ENCODE measurements at places on chromosomes 1 and 21.
A peak's percentile ranks its signal among the peaks of the same experiment; 100 is the strongest.

DNA sequence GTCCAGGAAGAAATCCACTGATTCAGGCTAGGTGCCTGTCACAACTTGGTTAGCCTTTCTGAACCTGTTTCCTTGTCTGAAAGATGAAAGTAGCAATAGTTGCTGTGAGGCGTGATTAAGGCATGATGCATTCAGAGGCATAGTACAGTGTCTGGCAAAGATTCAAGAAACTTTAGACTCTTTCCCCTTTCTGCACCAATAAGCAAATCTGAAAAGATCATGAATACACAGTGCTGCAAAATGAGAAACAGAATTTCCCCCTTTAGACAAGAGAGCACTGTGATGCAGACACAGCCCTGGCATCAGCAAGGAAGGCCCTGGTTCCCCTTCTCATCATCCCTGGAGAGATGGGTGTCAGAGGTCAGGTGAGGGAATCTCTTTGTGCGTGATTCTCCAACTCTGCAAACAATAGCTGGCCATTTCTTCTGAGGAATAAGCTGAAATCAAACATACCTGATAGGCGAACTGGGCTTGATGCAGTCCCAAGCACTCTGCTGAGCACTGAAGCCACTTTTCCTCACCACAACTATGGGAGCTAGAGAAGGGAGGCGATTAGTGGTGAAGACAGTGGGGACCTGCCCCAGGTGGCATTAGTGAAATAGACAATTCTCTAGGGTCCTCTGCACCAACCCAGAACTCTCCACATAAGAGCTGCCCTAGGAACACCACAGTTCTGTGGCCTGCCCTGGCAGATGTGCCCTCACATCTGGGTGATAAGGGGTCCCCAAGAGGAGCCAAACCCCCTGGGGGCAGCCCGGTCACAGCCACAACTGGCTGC, 41.7 kb downstream of the ITPKB start:
- no peak for DNase-seq

DNA sequence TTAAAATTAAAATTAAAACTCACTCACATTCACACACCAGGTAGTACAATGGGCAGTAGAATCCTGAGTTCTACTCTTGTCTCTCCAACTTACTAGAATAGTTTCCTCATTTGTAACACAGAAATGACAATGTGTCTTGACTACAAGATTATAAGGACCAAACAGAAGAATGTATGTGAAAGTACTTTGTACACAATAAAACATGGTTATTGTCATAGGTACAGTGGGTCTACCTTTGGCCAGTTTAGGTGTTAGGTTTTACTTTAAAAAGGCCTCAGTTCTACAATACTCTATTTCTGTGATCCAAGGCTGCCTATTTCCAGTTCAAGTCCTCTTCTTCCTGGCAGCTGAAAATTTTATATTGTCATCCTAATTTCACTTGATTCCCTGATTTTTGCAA, 50.2 kb downstream of the LUZP1 start:
- DNase-seq, result no peak

DNA sequence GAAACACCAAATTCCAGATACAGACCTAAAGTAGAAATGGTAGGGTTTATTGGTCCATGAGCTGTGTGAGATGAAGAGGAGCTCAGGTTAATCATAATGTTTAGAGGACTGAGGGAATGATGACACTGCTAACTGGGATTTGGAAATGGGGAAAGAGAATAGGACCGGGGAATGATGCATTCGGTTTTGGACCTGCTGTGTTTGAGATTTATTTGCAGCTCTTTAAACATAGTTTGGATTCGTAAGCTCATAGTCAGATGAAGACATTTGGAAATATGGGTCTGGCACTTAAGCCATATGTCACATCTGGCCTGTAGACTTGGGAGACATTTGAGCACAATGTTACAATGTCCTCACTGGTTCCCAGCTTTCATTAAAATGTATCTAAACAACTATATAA, 127.9 kb upstream of the DUSP10 start:
- no peak for DNase-seq

- no peak for DNase-seq
These were observed 8.9 kb upstream of the DHRS3 start for GRCh38 chr1:12626888-12627287.

- no peak for DNase-seq
These were observed 44.2 kb downstream of the SCYL3 start for GRCh38 chr1:169849346-169850022.

DNA sequence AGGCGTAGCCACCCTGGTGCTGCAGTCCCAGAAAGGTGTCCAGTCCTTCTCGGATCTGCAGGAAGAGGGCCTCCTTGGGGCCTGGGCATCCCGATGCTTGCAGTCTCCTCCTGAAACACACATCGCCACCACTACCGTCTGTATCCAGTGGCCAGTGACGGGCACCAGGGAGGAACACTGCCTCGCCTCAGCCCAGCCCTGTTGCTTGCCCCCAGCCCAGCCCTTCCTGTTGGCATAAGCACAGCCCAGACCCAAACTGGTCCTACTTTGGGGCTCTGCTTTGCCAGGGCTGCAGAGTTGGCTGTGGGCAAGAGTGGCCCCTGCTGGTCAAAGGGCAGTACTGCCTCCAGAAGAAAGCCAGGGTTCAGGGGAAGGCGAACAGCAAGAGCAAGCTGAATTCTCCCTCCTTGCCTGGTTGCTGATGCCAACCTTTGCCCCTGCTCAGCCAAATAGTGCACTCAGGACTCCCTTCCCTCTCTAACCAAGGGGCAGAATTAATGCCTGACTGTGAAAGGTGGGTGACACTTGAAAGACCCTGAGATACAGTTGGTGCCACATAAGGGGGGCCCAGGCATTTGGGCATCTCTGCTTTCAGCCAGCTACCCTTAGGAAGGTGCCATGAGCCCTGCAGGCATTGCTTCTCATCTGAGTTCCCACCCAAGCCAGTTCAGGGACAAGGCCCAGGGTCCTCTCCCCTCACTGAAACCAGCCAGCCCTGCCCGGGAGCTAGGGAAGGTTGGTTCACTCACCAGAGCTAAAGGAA, 11.1 kb upstream of the ARHGEF2 start:
- DNase-seq, result peak; percentile 74

DNA sequence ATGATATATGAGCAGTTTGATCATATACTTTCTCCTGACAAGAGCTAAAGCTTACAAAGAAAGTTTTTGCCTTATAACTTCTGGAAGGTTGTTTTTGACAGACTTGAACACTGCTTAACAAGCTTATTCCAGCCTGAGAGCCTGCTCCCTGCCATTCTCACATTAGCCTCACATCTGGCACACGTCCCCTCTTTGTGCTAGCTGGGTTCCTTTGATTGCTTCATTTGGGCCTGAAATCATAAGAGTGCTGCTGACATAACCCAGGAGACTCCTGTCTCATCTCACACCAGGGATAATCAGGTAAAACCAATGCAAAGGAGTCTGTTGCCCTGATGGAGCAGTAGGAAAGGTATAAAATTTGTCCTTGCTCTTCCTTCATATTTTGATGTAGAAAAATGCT, 1411.7 kb upstream of the B3GALT2 start:
- no peak for DNase-seq

DNA sequence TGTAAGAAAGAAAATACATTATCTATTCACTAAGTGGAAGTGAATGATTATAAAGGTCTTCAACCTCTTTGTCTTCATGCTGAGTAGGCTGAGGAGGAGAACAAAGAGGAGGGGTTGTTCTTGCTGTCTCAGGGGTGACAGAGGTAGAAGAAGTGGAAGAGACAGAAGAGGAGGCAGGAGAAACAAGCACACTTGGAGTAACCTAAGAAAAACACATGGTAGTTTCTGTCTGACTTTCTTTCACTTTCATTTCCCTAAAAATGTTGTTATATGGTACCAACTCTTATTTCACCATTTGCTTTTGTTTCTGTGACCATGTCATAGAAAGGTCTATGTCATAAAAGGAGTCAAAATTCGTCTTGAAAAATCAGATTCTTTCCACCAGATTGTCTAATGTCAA, 696.6 kb upstream of the BRINP3 start:
- no peak for DNase-seq

DNA sequence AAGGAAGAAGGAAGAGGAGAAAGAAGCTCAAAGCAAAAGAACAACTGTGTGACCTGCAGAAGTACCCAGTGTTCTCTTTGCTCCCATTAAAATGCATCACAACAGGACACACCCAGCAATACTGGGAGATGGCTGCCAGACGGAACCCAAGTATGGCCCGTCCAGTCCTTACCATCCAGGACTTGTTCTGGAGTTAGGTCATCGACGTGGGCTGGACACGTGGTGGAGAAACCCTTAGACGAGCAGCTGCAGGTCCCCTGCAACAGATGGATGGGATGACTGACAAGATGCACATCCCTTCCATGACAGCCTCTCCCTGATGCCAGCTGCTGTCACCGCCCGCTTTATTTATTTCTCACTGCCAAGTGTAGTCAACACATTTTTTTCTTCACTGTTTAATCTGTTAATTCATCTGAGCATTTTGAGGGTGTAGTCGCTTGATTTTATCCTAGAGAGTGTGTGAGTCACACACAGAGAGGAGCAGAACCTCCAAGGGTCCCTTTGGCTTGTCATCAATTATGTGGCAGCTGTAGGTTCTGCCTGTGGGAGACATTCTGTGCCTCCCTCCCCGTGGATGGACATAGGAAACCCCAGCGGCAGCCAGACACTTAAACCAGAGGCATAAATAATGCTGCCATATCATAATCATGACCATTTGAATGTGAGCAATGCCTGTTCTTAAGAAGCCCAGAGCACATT, 80.9 kb downstream of the ABCA4 start:
- DNase-seq, result no peak

GRCh38 chr1:203516906-203517305, 23.0 kb downstream of the OPTC start:
- DNase-seq, result no peak

DNA sequence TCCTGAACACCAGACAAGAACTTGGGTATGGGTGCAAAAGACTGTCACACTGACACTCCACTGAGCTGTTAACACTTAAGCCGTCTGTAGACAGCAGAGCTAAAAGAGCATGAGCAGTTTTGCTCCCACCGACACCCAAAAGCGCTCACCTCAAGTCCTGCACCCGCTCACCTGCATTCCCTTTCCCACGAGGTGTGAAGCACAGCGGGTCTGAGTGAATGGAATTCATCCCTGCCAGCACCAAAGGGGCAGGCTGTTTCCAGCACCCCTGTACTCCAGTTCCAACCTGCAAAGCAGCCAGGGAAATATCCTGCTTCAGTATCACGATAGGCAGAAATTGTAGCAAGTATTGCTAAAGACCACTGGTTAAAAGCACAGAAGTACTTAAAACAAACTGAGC, 28.8 kb downstream of the KRTAP21-3 start:
- no peak for DNase-seq

- DNase-seq, result no peak
These were observed 28.4 kb upstream of the LIN9 start for GRCh38 chr1:226337276-226337875.

GRCh38 chr1:44832056-44832705, 10.9 kb downstream of the PTCH2 start:
- no peak for DNase-seq

GRCh38 chr1:209875515-209875914, 47.7 kb downstream of the UTP25 start:
- DNase-seq, result no peak

GRCh38 chr1:67013573-67013972, 40.4 kb downstream of the SLC35D1 start:
- no peak for DNase-seq

GRCh38 chr21:16496609-16497008, 766.8 kb downstream of the USP25 start:
- no peak for DNase-seq

DNA sequence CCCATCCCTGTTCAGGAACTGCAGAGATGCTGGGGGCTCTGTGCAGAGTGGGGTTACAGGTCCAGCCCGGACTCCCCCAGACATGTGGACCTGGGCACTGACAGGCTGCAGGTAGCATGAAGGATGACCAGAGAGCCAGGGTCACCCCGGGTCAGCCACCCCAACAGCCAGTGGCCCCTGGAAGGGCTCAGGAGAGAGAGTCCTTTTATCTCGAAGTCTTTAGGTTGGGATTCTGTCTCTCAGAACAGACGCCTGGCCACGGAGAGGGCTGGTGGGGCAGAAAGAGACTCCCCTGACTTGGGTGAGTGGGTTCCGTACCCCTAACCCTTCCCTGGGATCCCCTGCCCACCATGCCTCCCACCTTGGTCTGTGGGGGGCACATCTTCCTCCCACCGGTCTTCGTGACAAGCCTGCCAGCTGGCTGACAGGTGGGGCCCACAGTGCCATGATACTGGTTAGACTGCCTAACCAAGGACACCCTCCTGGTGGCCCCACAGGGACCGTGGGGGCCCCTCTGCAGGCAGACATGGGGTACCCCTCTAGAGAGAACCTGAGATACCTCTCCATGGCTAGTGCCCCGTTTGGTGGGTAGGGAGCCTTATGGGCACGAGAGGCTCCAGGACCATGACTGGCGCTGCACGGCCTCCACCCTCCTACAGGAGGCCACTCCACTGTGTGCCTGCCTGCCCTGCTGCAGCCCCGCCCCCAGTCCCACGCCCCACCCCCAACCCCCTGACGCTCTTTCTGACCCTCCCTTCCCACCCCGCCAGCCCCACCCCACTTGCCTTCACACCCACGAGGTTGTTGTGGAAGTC, 24.2 kb downstream of the WNT9A start:
- no peak for DNase-seq

- no peak for DNase-seq
These were observed 184.7 kb upstream of the SGIP1 start for GRCh38 chr1:66349242-66349641.

- DNase-seq, result no peak
These were observed 61.9 kb downstream of the TIAM1 start for GRCh38 chr21:31282095-31282709.

GRCh38 chr21:15421947-15422346, 307.8 kb upstream of the USP25 start:
- no peak for DNase-seq

DNA sequence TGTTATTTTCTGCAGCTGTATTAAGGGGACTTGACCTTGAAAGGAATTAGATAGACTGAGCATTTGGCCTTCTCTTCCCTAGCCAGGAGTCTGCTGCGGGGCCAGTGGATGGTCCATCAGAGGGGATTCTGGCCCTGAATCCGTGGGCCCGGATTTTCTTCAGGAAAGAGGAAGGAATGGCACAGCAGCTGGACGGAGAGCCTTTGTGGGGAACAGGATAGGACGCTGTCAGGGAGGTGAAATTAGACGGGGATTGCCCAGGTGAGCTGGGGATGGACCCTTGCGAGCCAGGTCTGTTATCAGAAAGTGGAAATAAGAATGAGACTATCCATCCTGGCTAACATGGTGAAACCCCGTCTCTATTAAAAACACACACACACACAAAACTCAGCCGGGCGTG, 1.7 kb upstream of the C2CD2 start:
- no peak for DNase-seq

DNA sequence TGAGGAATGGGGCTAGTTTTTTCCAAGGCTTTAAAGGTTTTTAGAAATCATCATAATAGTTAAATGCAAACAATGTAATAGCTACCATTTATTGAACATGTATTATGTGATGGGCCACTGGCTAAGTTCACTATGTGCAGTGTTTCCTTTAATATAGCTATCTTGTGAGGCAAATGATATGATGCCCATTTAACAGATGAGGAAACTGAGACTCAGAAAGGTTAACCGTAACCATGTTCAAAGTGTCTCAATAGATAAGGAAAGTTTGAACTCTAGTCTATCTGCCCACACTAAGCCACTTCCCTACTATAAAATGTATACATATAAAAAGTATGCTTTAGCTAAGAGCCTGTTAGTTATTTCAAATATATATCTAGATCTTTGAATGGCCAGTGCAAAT, 64.8 kb downstream of the GNG12 start:
- DNase-seq, result no peak

Data from T-cell (primary cell).